ENCODE measurements at places on chromosomes 7 and 10.

DNA sequence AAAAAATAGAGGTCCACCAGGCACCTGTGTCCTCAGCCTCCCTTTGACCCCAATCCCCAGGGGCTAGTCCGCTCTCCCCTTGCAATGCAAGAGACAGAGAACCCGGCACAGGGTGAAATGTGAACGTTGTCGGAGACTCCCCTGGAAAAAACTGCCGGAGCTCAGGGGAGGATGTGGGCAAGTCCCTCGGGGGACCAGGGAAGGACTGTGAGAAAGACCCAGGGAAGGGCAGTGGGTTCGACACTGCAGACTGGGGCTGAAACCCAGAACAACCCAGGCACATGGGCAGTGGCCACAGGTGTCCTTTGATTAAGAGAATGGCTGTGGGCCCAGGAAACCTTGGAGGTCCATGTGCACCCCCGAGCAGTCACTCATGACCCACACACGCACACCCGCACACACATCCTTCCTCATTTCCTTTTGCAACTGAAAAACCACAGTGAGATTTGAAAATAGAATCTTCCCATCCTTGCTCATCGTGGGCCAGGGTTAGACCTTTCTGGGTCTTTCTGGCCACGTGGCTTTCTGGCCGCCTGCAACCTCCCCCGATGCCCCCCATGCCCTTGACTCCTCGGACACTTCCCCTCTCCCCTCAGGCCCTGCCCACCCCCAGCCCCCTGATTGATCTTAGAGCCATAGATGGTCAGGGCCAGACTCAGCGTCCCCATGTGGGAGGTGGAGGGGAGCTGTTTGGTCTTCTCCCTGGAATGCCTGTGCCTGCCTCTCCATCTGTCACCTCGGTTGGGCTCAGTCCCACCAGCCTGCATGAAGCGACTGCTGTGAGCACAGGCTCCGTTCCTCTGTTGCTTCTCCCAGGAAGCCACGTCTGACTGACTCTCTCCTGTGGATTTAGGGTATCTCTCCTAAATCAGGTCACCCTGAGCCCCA lies 7.9 kb downstream of the LAT2 start:
- DNase-seq: no peak

DNA sequence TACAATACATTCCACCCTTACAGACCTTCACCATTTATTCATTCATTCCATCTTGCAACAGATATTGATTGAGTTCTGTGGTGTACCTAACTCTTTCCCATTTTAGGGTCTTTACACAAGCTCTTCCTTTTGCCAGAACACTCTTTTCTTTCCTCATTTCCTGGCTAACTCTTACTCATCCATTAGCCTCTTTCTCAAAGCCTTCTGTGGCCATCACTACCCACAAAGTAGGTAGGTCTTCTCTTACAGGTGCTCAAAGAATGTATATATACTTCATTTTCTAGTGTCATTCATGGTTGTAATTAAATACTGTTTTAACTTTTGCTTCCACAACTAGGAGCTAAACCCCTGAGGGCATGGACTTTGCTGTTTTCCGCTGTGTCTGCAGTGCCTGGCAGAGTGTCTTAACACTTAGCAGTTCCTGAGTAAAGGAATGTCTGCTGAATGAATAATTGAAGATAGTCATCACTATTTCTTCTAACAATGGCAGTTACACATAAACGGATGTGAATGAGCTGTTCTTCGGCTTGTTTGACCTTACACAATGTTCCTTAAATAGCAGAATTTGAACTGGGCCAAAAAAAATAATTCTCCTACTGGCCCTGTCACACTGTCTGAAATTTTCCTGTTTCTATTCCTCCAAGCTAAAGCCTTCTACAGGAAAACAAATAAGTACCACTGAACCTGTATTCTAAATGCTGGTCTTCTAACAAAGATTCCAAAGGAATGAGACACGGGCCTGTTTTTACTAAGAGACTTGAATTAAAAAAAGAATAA lies 15.1 kb downstream of the BCAP29 start:
- peak; percentile 96 for DNase-seq

- no peak for DNase-seq
Measured at GRCh38 chr7:41774966-41775365, 72.1 kb upstream of the INHBA start.

DNA sequence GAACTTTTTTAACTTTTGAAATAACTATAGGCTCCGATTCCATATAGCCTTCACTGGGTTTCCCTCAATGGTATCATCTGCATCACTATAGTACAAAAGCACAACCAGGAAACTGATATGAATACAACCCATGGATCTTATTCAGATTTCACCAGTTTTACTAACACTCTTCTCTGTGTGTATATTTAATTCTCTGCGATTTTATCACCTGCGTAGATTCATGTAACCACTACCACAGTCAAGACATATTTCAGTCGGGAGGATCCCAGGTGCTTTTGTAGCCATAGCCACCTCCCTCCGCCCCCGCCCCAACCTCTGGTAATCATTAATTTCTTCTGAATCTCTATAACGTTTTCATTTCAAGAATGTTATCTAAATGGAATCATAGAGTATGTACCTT lies 82.8 kb upstream of the C7orf33 start:
- DNase-seq: no peak

GRCh38 chr7:80942261-80943041 lies 23.6 kb upstream of the SEMA3C start:
- DNase-seq: peak; percentile 100

GRCh38 chr10:95437669-95438068 lies 123.5 kb downstream of the SORBS1 start:
- no peak for DNase-seq

DNA sequence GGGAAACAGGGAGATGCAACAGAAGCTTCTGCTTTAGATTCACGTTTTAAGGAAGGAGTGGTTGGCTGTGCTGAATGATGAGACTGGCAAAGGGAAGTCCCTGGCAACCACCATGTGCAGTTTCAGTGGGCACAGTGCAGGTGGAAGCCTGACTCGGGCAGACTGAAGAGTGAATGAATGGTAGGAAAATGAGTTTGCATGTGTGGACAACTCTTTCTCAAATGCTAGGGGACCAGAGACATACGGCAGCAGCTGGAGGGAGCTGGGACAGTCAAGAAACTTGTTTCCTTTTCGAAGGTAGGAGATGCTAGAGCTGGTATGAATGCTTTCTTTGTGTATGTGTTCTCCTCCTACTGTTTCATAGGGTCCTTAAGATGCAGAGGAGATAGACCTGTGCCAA lies 29.0 kb downstream of the PODXL start:
- DNase-seq: no peak

- no peak for DNase-seq
Measured at GRCh38 chr7:37312608-37313007, 136.1 kb downstream of the ELMO1 start.

- DNase-seq: no peak
Measured at GRCh38 chr10:59037018-59037389, 139.4 kb upstream of the PHYHIPL start.

GRCh38 chr10:71825217-71825616 lies 25.8 kb downstream of the PSAP start:
- DNase-seq: no peak

GRCh38 chr7:29881724-29882123 lies 75.4 kb downstream of the WIPF3 start:
- no peak for DNase-seq

- DNase-seq: no peak
Measured at GRCh38 chr10:53487019-53487983, 714.7 kb upstream of the MBL2 start.

- no peak for DNase-seq
Measured at GRCh38 chr7:144487901-144488300, 84.4 kb upstream of the NOBOX start.
